ENCODE measurements at places on chromosomes 1 and 21. TPM values are rescaled to one million over a fixed set of nuclear protein-coding genes. Genes with fewer than 3 reads are reported as not detected.

The LCE1F gene
- not detected for total RNA-seq

The OR2G6 gene
- not detected for total RNA-seq

The HTR1D gene
- 0.20 TPM for total RNA-seq

The FAM177B gene
- total RNA-seq = not detected

The TXLNA gene
- total RNA-seq = 48.6 TPM

The RIPPLY3 gene
- not detected for total RNA-seq

All from glutamatergic neuron (in vitro differentiated cells).